Stromal cell of bone marrow (primary cell): ENCODE measurements at places on chromosomes 3 and 15.

GRCh38 chr3:118544458-118544857 is 490.2 kb downstream of the IGSF11 start:
- DNase-seq, result no peak

DNA sequence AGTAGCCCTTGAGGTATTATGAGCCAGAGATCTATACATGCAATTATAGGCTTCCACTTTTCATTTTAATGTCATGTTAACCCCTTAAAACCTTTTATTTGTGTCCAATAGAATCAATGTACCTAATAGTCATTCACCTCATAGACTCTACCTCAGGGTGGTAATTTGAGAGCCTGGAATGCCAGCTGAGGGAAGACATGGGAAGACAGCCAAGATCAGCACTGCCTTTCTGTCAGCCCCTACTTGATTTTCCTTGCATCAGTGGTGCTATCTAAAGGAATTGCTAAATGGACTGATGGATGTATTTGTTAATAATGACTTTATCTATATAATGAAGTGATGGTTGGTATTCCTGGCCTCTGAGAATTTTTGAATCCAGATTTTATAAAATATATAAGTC is 113.3 kb upstream of the GBE1 start:
- DNase-seq, result no peak

GRCh38 chr3:133620066-133620784 is 41.5 kb downstream of the TOPBP1 start:
- no peak for DNase-seq

DNA sequence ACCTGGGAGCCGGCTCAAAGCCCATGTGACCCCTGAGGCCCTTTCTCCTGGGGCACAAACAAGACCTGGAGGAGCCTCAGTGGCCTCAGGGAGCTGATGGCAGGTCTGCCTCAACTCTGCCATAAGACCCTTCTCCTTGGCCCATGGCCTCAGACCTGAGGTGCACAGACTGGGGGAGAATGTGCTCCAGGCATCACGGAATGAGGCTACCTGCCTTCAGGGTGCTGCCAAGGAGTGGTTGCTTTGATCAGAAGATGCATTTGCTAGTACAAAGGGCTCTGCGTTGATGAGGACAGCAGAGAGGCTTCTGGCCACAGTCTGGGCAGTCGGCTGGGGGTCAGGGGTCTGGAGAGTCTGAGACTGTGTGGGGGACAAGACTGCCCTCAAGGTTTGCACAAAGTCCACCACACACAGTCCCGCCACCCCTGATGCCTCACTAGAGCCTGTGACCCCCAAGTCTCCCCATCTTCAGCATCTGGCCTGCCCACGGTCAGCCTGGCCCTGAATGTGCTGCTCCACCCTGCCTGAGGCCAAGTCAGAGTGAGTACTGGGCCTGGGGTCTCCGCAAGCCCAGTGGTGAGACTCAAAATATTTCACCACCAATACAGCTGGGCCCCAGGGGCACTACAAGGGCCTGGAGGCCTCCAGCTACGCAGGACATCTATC is 26.6 kb downstream of the ALDH1L1 start:
- no peak for DNase-seq

DNA sequence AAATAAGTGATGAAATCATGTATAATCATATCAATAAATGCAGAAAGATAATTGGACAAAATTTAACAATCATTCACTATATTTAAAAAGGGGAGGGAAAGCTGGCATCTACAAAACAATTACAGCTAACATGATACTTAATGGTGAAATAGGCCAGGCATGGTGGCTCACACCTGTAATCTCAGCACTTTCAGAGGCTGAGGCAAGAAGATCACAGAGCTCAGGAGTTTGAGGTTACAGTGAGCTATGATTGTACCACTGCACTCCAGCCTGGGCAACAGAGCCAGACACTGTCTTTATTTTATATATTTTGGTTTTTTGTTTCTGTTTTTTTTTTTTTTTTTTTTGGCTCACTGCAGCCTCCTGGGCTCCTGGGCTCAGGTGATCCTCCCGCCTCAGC is 12.1 kb downstream of the EDC3 start:
- DNase-seq, result no peak

DNA sequence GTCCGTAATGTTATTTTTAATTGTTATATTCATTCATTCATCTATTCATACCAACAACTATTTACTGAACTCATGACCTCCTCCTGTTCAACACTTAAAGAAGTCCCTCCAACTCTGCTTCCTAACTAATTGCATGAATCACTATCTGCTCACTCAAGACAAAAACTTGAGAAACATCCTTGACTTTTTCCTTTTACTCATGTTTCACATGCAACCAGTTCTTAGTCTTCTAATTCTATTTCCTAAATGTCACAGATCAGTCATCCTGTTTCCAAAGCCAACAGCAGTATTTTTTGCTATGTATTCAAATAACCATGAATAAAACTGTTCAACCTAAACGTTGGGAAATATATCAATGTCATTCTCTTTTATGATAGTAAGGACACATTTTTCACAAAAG is 124.6 kb upstream of the GBE1 start:
- DNase-seq, result peak; percentile 69

DNA sequence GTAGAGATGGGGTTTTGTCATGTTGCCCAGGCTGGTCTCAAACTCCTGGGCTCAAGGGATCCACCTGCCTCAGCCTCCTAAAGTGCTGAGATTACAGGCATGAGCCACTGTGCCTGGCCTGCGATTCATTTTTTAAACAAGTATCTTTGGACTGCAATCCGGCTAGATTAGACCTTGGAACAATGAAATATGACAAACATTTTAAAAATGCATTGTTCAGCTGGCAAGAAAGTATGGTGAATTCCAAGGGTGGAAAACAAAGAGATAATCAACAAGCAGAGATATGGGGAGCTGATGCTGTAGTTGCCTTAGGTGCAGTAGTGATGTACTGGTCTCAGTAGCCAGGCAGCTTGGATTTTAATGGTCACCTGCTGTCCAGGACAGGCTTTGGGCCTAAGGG is 95.8 kb upstream of the GOLGA8J start:
- DNase-seq, result no peak

DNA sequence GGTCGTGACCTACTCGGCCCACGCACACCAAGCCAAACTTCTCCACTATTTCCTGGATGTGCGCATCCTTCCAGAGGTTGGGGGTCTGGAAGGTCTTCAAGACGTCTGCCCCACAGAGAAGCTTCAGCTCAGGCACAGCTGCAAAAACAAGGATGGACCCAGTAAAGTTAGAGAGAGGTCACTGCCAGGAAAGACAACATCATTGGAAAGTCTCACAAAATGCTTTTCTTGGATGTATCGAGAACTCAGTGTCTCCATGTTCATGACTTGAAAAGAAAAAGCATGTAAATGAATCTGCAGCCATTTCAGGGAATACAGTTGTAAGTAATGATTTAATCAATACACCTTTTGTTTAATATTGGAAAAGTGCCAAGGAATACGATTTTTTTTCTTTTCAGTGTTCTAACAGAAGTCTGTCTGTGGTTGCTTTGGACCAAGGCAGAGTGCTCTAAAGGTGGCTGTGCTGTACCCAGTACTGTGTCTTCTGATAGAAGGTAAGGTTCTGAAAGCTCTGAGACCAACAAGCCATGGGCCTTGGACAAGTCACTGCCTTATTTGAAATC is 21.8 kb upstream of the RBP1 start:
- DNase-seq, result no peak

DNA sequence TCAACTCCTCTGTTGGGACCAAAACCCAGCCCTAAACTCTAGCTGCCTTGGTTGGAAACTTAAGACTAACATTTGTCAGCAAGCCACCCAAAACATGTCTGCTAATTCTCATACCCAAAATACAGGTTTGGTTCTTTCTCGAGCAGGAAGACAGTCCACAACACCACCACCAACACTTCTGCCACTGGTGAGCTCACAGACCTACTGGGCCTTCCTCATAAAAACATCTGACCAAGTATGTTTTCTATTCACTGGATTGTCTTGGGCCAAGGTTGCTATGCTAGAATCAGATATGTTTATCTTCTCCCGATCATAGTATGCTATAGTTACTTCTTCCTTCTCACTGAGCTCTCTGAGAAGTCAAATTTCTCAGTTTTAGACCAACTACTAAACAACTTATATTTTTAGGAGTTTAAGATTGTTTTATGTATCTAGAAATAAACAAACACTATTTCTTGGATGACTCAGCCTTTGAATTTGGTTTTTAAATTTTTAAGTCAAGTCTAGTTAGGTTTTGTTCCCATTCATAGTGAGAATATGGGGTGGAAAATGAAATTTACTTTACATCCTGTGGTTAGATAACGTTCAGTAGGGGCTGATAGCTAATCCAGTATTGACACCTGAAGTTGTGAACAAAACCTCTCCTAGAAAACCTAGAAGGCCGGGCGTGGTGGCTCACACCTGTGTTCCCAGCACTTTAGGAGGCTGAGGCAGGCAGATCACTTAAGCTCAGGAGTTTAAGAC is 360.5 kb downstream of the RSL24D1 start:
- no peak for DNase-seq

- DNase-seq, result no peak
Measured at GRCh38 chr15:90580541-90580940, 50.8 kb downstream of the CRTC3 start.

DNA sequence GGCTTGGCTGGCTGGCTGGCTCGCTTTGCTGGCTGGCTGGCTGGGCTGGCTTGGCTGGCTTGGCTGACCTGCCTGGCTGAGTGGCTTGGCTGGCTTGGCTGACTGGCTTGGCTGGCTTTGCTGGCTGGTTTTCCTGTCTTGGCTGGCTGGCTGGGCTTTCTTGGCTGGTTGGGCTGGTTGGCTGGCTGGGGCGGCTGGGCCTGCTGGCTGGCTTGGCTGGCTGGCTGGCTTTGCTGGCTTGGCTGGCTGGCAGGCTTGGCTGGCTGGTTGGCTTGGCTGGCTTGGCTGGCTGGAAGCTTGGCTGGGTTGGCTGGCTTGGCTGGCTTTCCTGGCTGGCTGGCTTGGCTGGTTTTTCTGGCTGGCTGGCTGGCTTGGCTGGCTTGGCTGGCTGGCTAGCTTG is 435.6 kb downstream of the GOLGA6L6 start:
- DNase-seq, result no peak

GRCh38 chr3:132543011-132543739 is 53.9 kb upstream of the ACKR4 start:
- DNase-seq, result peak; percentile 93

GRCh38 chr3:123961508-123961856 is 453 bp upstream of the CCDC14 start:
- DNase-seq, result no peak
